ENCODE measurements at places on chromosomes 2 and 18. TPM values are rescaled to one million over a fixed set of nuclear protein-coding genes. Genes with fewer than 3 reads are reported as not detected.

Gene POMC
- total RNA-seq: 3.4 TPM

Gene TRAK2
- total RNA-seq: 27.6 TPM

DNA sequence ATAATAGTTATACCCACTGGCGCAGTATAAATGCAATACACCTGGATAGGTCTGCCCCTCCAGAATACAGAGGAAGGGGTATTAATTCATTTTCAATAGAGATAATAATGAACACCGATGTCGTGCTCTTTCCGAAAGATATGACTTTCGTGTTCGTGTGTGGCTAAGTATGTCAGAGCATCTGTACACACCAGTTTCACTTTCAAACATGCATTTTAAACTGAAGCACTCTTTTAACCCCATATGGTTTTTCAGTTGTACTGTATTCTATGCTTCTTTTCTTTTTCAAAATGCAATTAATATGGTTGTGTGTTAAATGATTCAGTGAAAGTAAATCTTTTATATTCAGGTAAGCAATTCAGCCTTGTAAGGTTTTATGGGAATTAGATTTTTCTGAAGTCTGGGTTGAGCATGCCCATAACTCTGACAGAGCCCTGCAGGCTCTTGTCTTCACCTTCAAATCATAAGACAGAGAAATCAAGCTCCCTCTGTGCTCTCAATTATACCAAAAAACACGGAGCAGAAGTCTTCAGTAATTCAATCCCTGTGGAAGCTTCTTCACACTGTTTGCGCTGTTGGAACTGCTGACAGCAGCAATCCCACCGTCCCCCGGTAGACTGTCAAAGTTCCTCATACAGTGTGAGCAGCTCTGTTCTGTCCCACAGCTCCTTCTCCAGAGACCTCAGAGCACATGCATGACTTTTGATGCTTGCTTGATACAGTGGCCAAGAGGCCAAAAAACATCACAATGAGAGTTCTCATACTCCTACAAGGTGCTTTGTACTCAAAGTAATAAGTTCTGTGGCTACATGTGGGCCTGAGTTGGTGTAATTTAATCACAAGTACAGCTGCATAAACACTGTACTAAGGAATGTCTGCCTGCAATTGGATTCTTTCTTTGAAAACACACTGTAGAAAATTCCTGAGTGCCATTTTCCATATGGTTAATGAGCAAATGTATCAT is 186.8 kb downstream of the ZNF521 start:
- no peaks in the 10 kb centered on the region for H3K36me3 ChIP-seq
- peaks cover 29% of the 10 kb centered on the region for H3K4me1 ChIP-seq
- H3K27ac ChIP-seq: peak overlapping the region; percentile 76

- peaks cover 4% of the 10 kb centered on the region for H3K36me3 ChIP-seq
- no peaks in the 10 kb centered on the region for H3K27me3 ChIP-seq
- no peak overlapping the region for H3K27ac ChIP-seq
- H3K4me3 ChIP-seq: no peak overlapping the region
These were observed 160.0 kb upstream of the STON1 start for GRCh38 chr2:48369971-48370370.

DNA sequence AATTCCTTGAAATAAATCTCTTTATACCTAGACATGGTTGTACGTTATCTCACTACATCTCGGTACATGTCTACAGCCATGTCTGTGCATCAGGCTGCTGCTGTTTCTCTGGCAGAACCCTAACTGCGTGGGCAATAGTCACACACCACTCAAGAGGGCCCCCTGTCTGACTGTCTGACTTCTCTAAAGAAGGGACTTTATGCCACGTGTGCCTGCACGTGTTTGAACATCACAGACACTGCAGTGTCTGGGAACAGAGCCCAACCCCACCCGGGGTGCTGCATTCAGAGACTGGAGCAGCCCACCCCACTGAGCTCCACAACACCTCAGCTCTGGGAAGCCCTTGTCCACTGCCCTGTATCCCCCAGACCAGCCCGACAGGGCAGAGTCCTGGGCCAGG is 55.0 kb downstream of the KIF1A start:
- no peaks in the 10 kb centered on the region for H3K27me3 ChIP-seq
- no peak overlapping the region for H3K27ac ChIP-seq
- no peaks in the 10 kb centered on the region for H3K4me1 ChIP-seq
- DNase-seq: no peak
